ENCODE measurements at places on chromosomes 4 and X. TPM values are rescaled to one million over a fixed set of nuclear protein-coding genes. Genes with fewer than 3 reads are reported as not detected.

The NUP62CL gene
- 4.0 TPM for total RNA-seq

DNA sequence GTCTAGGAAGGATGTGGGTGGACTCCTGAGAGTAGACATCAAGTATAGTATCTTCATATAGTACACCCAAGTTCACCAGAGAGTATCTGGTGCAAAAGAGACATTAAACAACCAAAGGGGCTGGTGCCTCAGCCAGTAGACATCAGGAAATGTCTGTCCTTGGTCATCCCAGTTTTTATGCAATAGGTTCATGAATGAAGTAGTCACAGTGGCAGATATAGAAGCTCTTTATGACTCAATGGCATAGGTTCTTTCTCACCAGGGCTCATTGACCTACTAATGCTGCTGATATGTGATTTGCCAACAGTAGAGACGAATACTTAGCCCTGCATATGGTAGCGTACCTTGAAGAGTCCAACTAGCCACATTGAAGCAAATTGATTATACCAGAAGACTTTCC is 45.0 kb upstream of the CCDC149 start:
- no peak for DNase-seq
- H3K27me3 ChIP-seq, result no peaks in the 10 kb centered on the region
- H3K4me3 ChIP-seq, result no peak overlapping the region
- peaks cover 2% of the 10 kb centered on the region for H3K36me3 ChIP-seq

DNA sequence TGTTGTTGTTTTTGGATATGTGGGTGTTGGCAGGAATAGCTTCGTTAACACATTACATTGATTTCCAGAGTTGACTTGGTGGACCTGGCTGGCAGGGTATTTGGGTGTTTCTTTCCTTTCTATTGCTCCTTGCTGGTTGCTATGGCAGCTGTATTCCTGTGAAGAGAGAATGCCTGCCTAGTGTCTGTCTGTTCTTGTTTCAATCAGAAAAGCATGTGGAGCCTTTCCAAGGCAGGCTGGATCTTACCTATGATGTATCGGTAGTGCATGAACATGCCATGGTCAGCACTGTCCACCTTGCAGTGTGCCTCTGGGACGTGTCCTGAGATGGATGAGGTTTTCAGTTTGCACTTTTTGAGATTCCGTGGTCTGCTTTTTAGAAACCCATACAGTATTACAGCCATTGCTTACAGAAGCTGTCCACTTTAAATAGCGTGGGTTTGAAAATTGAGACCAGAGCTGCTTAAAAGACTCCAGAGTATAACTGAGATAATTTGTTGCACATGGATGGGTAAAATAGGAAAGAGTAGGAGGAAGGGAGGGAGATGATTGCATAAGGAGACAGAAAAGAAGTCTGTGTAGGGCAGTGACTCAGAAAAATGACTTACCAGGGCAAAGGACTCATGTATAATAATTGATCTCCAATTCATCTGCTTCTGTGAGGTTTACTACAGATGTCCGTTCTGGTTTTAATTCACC is 20.0 kb upstream of the AADAT start:
- no peaks in the 10 kb centered on the region for H3K36me3 ChIP-seq
- no peaks in the 10 kb centered on the region for H3K4me1 ChIP-seq
- H3K27ac ChIP-seq, result no peak overlapping the region
- H3K27me3 ChIP-seq, result peaks cover 11% of the 10 kb centered on the region
- H3K4me3 ChIP-seq, result no peak overlapping the region

GRCh38 chrX:153646620-153647373 is at the start of gene DUSP9:
DUSP9 (plus strand) TSS chrX:153647203; CDS start chrX:153647954, 751 bp downstream.
- no peak within 1 kb of the TSS for H3K4me3 ChIP-seq
- peaks cover 6% of the 10 kb centered on the region for H3K4me1 ChIP-seq
- H3K27ac ChIP-seq, result no peak within 1 kb of the TSS
- H3K27me3 ChIP-seq, result peaks cover 35% of the 10 kb centered on the region

The SPANXA2 gene
- total RNA-seq, result not detected

The PNMA6A gene
- 0.60 TPM for total RNA-seq

DNA sequence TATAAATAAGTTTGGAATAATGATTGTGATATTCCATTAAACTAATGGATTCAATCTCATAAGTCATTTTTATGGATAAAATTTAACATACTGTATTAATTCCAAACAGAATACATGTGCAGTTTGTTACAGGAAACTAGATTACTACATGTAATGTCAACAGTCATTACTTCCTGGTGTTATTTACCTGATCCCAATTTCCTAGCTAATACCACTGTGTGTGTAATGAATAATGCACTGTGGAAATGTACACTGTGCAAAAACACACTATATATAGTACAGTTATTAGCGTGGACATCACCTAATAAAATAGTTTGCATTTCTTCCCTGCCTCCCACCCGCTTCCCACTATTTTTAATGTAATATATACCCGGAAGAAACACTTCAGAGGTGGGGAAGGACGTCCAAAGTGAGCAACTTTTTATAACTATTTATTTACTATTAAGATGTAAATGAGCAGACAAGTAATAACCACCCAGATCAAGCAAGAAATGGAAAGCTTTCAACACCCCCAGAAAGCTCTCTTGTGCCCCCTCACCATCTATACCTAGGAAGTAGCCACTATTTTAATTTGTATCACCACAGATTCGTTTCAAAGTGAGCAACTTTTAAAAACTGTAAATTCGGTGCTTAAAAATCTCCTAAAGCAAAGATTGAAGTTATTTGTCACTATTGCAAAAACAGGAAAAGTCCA is 219.1 kb downstream of the THOC2 start:
- no peaks in the 10 kb centered on the region for H3K4me1 ChIP-seq
- H3K4me3 ChIP-seq, result peak overlapping the region; percentile 31
- H3K27me3 ChIP-seq, result peaks cover 17% of the 10 kb centered on the region
- H3K36me3 ChIP-seq, result peaks cover 7% of the 10 kb centered on the region
- DNase-seq, result no peak

DNA sequence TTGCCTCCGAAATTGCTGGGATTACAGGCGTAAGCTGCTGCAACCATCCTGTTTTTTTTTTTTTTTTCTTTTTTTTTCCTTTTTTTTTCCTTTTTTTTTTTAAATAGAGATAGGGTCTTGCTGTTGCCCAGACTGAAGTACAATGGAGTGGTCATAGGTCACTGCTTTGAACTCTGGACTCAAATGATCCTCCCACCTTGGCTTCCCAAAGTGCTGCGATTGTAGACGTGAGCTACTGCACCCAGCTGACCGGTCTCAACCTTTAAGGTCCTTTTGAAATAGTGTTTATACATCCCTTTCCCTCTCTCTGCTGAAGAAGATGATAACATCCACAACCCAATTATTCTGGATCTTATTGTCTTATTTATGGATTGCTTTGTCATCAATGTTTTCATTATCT is 548.7 kb downstream of the GBA3 start:
- H3K27me3 ChIP-seq, result peaks cover 11% of the 10 kb centered on the region
- no peaks in the 10 kb centered on the region for H3K4me1 ChIP-seq
- no peak overlapping the region for H3K4me3 ChIP-seq
- DNase-seq, result no peak

The SHROOM3 gene
- total RNA-seq, result 0.09 TPM

- no peak overlapping the region for H3K4me3 ChIP-seq
- no peaks in the 10 kb centered on the region for H3K4me1 ChIP-seq
- H3K36me3 ChIP-seq, result no peaks in the 10 kb centered on the region
- H3K27me3 ChIP-seq, result peaks cover 24% of the 10 kb centered on the region
Observed at GRCh38 chr4:110544594-110544993, 68.6 kb downstream of the ENPEP start.

DNA sequence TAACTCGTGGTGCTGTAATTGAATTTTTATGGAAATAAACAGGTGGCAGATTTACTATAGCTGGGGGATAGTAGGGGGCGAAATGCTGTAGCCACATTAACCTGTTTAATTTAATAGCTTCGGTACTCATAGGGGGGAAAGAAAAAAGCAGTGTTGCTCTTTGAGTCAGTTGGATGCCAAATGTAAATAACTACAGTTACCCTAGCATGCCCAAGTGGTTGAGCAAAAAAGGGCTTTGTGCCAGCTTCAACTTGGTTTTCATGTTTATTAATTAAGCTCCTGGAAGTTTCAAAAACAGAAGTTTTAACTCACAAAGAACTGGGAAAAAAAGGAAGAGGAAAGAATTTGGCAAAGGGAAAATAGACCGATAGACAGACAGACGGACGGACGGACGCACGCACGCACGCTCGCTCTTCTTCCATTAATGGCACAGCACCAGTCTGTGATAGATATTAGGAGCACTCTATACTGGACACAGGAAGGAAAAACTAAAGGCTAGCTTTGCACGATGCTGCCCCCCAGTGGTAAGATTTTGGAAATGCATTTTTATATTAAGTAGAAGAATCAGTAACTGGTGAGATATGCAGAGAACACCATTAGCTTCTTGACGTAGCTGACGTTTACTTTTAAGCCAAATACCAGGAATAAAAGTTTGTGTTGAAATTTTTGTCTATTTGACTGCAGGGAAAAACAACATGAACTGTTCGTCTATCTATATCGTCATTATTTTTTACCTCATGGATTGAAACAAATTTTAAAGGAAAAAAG is 151.8 kb downstream of the SLC7A11 start:
- H3K4me3 ChIP-seq, result no peak overlapping the region
- H3K27me3 ChIP-seq, result peaks cover 7% of the 10 kb centered on the region
- no peaks in the 10 kb centered on the region for H3K4me1 ChIP-seq
- H3K36me3 ChIP-seq, result no peaks in the 10 kb centered on the region
- DNase-seq, result peak; percentile 10

GRCh38 chr4:87758270-87758669 is 41.1 kb upstream of the IBSP start:
- H3K36me3 ChIP-seq, result no peaks in the 10 kb centered on the region
- no peak overlapping the region for H3K27ac ChIP-seq
- no peak overlapping the region for H3K4me3 ChIP-seq
- no peaks in the 10 kb centered on the region for H3K4me1 ChIP-seq
- DNase-seq, result no peak

GRCh38 chrX:50691820-50692219 is 122.2 kb downstream of the SHROOM4 start:
- no peaks in the 10 kb centered on the region for H3K4me1 ChIP-seq
- H3K27me3 ChIP-seq, result peaks cover 30% of the 10 kb centered on the region
- no peaks in the 10 kb centered on the region for H3K36me3 ChIP-seq
- H3K27ac ChIP-seq, result no peak overlapping the region

- peaks cover 4% of the 10 kb centered on the region for H3K27me3 ChIP-seq
- DNase-seq, result peak; percentile 30
- no peak overlapping the region for H3K27ac ChIP-seq
Observed at GRCh38 chr4:8117278-8117682, 41.3 kb downstream of the ABLIM2 start.

DNA sequence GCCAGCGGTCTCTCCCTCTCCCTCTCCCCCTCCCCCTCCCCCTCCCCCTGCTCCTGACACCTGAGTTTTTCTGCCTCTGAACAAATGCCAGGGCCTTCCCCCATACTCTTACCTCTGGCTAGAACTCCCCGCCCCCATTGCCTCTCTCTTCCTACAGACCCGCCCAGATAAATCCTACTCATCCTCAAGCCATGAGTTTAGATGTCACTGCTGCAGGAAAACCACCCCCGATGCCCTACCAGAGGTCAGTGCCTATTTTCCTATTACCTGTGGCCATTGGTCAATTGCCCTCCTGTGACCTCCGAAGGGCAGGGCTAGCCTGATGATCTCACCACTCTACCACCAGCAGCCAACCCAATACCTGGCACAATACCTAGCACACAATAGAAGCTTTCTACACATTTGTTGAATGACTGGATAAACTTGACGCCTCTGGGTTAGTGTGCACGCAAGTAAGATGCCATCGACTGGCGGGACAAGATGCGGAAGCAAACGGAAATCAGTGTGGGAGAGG is 43.7 kb downstream of the SLC2A9 start:
- no peak overlapping the region for H3K4me3 ChIP-seq
- DNase-seq, result no peak
- H3K36me3 ChIP-seq, result peaks cover 7% of the 10 kb centered on the region
- no peak overlapping the region for H3K27ac ChIP-seq
- no peaks in the 10 kb centered on the region for H3K27me3 ChIP-seq

GRCh38 chr4:68735106-68735505 is 64.7 kb upstream of the UGT2B15 start:
- no peaks in the 10 kb centered on the region for H3K27me3 ChIP-seq
- no peaks in the 10 kb centered on the region for H3K4me1 ChIP-seq
- H3K36me3 ChIP-seq, result no peaks in the 10 kb centered on the region
- no peak overlapping the region for H3K4me3 ChIP-seq
- no peak for DNase-seq

GRCh38 chr4:123640271-123640670 is 243.7 kb downstream of the SPRY1 start:
- peaks cover 8% of the 10 kb centered on the region for H3K4me1 ChIP-seq
- H3K27ac ChIP-seq, result peak overlapping the region; percentile 69
- H3K36me3 ChIP-seq, result peaks cover 17% of the 10 kb centered on the region

- H3K4me1 ChIP-seq, result no peaks in the 10 kb centered on the region
- no peak overlapping the region for H3K4me3 ChIP-seq
- no peak for DNase-seq
Observed at GRCh38 chr4:26796081-26796480, 64.6 kb upstream of the STIM2 start.

The VCX2 gene
- total RNA-seq, result not detected

DNA sequence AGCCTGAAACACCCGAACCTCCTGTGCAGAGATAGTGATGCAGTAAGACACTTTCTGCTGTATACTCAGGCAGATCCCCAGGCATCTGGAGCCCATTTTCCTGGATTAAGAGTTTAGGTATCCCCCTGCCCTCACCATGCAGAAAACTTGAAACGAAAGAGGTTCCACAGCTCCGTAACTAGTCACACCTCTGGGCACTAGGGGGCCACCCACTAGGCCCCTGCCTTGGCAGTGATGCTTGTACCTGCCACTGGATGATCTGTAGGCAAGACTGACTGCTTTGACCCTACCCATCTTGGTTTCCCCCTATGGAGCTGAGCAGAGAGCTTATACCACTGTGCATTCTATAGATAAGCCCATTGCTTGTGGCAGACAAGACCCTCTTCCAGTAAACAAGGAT is 940.6 kb downstream of the PCDH19 start:
- no peak overlapping the region for H3K4me3 ChIP-seq
- no peaks in the 10 kb centered on the region for H3K36me3 ChIP-seq
- DNase-seq, result no peak
- H3K27ac ChIP-seq, result no peak overlapping the region

The DMRTC1 gene
- total RNA-seq, result 0.30 TPM

The CT55 gene
- total RNA-seq, result not detected

DNA sequence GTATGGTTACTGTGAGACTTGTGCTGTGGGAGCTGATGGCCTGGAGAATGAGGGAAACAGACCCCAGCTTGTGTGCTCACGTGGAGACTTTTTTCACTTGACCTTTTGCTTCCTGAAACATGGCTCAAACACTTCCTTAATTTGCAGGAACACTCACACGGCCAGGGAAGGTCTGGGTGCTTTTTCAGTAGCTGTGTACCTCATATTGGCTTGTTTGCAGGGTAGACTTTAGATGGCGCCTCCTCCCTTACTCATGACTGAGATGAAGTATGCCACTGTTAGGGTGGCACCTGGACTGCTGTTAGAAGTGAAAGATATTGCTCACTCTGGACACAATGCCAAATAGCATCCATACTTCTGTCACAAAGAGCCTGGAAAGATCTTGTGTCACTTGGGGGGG is 75.7 kb upstream of the WDR1 start:
- H3K27me3 ChIP-seq, result no peaks in the 10 kb centered on the region
- no peaks in the 10 kb centered on the region for H3K36me3 ChIP-seq
- no peak for DNase-seq
- H3K27ac ChIP-seq, result no peak overlapping the region

- DNase-seq, result no peak
- no peak overlapping the region for H3K27ac ChIP-seq
- H3K4me1 ChIP-seq, result no peaks in the 10 kb centered on the region
- H3K4me3 ChIP-seq, result no peak overlapping the region
- peaks cover 17% of the 10 kb centered on the region for H3K27me3 ChIP-seq
Observed at GRCh38 chr4:53852343-53852742, 212.1 kb downstream of the CHIC2 start.

The IRS4 gene
- total RNA-seq, result not detected

Data from activated T-cell treated with anti-CD3 and anti-CD28 coated beads, Interleukin-2, amount 50 U/mL, for 72 hours (primary cell).